Stimulated activated CD4-positive, alpha-beta T cell treated with anti-CD3 and anti-CD28 coated beads, Interleukin-12 subunit alpha, Interleukin-12 subunit beta, amount 100 ng/mL, for 4 hours (primary cell): ENCODE measurements at places on chromosomes 4 and X.

DNA sequence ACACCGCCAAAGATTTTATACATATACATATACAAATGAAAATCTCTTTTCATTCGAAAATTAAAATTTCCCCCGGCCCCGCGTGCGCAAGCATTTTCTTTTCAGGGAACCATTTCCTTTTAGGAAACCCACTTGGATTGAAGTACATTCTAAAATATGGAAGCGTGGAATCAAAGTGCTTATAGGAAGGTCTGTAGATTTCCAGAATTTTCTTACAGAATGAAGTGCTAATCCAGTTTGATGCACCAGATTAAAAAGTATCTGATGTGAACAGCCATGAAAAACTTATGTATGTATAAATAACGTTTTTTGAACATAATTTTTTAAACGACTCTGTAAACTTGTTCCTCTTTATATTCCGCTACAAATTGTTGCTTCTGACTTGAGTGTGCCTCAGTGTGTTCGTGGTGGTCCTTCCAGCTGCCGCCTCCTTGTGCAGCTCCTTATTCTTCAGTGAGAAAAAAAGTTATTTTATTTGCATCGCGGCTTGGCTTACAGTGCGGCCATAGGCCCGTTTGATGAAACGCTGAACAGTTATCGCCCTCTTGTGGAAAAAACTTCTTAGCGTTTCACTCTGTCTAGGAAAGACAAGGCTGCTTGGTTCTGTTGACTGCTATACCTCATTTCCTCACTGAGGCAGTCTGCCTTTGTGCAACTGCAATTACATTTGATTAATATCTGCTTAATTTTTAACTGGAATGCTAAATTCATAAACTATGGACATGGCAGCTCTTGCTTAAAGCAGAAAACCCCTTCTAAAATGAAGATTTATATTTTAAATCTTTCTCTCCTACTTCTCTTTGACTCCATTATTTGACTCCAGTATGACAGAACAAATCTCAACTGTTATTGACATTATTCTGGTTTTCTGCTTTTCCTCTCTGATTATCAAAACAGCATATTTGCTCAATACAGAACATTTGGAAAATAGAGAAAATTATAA is 4.7 kb upstream of the NKX6-1 start:
- no peak for DNase-seq

- DNase-seq = no peak
These were observed 108.0 kb downstream of the SLIT2 start for GRCh38 chr4:20359692-20360091.

GRCh38 chr4:40552536-40552935 is 77.1 kb downstream of the RBM47 start:
- DNase-seq = no peak

- no peak for DNase-seq
These were observed 64.1 kb downstream of the NEUROG2 start for GRCh38 chr4:112451831-112452230.

DNA sequence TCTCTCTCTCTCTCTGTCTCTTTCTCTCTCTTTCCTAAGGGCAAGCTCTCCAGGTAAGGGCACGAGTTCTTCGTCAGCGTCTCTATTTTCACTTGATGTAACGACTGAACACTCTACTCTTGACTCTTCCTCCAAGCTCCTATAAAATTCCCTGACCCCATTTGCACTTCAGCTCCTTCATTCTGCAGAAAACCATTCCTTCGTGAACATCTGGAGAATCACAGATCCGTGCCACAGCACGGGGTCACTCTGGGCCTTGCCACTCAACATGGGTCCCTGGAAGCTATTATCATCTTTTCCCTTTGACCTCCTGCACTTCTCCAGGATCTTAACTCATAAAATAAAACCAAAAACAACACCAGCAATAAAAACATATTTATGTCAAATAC is 112.0 kb upstream of the LNX1 start:
- DNase-seq = no peak

DNA sequence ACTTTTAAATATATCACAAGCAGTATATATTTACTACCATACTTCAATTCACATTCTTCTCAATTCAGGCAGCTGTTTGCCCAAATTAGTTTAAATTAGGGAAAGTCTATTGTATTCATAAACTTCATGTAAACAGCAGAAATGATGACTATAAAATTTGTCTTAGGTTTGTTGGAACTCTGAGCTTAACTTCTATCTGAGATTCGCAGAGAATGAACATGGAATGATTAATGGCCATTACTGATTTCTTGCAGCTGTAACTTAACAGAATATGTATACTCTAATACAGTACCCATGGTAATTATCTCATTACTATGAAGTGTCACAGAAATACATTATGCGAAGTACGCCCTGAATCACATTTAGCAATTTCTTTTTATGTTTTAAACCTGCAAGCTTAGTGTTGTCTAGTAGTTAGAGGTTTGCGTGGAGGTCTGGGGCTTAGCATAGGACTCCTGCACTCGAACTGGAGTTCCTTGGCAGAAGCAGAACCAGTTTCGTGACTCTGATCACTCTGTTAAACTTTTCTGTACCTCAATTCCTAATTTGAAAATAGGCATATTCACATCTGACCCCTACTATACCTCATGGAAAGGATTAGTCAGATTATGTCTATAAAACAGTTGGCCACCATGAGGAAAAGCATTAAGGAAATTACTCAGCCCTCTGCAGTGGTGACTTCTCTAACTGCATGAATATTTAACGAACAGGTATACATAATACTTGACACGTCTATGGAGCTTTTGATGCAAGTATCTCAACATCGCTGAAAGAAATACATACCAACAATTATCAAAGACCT is 243.2 kb downstream of the MGST2 start:
- DNase-seq = no peak

GRCh38 chr4:40486534-40486933 is 143.1 kb downstream of the RBM47 start:
- no peak for DNase-seq

DNA sequence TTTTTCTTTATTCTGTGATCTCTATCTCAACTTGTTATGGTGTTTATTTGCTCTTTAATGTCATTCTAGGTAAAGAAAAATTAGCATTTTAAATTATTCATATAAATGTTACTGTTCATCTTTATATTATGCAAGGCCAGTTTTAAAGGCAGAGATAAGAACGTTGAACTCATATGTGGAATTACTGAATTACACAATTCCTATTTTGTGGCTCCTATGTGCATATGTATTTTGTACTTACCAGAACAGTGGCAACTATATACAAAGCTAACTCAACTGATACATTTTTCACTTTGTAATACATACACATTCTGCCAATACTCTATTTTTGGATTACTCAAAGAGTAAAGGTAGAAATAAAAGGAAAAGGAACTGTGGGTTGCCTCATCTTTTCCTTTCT is 533.2 kb upstream of the NR3C2 start:
- no peak for DNase-seq

- DNase-seq = no peak
These were observed 281.6 kb downstream of the SLC7A11 start for GRCh38 chr4:137960371-137961050.
